ENCODE measurements at places on chromosomes 7 and 10.
A peak's percentile ranks its signal among the peaks of the same experiment; 100 is the strongest.

DNA sequence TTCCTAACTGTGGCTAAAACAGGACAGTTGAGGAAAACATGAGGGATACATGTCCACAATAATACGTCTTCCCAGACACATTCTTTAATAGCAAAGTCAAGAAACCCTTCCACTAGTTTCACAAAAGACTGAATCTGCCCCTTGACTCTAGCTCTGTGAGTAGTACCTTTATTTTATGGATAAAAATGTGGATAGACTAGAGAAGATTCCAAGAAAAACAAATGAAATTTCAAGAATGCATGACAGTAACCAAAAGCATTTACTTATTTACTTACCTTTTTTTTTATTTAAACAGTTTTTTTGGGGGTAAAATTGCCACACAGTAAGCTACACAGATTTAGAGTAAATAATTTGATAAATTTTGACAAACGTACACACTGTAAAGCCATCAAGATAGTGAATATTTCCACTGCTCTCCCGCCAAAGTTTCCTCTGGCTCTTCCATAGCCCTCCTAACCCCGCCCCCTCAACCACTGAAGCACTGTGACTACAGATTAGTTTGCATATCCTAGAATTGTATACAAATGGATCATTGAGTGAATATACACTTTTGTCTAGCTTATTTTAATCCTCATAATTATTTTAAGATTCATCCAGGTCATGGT lies 420.4 kb upstream of the ZMIZ1 start:
- DNase-seq: no peak

DNA sequence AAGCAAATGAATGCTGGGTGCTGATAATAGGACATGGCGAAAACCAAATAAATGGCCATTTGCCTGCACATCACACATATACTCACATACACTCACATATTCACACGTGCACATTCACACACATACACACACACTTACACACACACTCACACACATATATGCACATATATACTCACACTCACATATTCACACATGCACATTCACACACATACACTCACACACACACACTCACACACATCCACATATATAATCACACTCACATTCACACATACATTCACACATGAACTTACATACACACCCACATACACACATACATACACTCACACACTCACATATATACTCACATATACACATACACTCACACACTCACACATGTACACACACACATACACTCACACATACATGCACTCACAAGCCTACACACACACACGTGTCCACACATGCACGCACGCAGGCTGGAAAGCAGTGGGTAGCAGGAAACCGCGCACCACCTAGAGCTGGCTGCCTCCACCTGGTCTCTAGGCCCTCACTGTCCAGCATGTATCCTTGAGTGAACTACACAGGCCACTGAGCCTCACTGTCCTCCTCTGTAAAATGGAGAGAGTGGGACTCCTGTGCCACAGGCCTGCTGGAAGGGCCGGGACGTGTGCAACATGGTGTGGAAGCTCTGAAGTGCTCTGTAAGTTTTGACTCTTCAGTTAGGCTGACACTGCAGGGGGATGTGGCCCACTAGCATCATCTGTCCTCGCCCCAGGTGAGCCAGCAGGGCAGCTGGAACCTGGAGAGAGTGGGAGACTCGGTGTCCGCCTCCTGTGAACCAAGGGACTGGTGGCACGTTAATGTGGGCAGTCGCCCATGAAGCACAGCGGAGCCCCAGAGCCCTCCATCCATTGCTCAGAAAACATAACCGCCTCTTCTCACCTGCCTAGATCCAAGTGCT lies 14.9 kb downstream of the TMEM72 start:
- no peak for DNase-seq

DNA sequence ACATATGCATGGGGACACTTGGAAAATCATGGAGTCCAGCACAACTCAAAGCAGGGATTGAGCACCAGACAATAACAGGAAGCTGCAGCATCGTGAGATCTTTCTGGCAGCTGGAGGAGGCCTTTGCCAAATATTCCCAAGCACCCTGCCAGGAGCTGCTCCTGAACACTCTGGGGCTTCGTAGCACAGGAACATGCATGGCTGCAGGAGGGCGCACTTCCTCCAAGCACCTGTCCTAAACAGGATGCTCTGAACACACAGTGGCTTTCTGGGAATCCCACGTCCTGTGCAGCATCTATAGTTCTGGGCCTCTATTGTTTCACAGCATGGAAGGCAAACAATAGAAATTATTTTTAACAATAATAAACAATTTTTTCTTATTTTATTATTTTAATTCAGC lies 4.1 kb downstream of the ABLIM1 start:
- DNase-seq: no peak

DNA sequence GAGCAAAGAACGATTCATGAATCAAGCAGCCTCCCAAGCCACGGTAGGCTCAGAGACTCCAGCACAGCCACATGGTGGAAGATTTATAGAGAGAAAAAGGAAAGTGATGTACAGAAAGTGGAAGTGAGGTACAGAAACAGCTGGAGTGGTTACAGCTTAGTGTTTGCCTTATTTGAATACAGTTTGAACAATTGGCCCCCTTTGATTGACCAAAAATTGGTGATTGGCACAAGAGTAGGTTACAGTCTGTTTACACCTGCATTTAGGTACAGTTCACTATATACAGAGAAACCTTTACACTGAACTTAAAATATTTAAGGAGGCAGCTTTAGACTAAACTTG lies 136.4 kb upstream of the ASAH2 start:
- DNase-seq: no peak

DNA sequence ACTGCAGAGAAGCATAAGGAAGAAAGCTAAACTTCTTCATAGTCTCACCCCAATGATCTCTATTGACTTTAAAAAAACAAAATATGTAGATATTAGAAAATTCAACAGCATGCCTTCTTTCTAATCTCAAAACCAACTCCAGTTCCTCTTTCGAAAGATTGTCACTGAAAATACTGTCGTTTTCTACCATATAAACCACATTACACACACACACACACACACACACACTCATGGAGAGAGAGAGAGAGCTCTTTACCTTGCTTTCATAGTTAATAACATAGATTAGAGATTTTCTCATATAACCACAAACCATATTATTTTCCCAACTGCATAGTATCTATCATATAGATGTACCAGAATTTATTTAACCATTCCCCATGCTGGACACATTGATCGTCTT lies 296.2 kb upstream of the MGMT start:
- DNase-seq: no peak

DNA sequence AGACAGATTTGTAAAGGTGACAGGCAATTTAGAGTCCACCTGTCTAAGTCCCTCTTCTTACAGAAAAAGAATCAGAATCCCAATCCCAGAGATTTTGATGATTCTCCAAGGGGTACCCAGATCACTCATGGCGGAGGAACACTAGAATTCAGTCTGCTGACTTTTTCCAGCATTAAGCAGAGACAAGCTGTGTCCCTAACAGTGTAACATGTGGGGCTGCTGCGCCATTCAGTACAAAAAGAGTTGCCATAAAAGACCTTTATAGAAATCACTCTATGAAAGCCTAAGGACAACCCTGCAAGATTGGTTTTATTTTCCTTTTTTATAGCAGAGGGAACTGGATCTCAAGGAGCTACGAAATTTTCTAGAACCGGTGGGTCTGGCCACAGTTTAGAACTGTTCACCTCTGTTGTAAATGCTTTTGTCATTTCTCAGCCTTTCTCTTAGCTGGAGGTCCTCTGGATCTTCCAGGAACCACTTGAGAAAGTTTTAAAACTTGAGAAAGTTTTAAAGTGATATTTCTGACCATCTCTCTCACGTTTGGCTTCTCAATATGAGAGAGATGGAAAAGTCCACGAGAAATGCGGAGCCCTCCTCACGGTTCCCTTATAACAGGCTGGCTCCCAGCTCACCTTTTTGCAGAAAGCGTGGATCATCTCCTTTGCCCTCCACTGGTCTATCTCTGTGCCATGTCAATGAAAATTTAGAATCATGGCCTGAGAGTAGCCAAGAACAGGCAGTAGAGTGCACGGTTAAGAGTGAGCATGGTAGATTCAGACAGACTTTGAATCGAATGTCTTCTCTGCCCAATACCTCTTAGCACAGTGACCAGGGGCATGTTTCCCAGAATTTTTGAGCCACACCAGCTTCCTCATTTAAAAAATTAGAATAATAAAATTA lies 826 bp downstream of the GIMAP7 start:
- DNase-seq: no peak

GRCh38 chr7:133795068-133795665 lies 332.0 kb upstream of the LRGUK start:
- DNase-seq: no peak

DNA sequence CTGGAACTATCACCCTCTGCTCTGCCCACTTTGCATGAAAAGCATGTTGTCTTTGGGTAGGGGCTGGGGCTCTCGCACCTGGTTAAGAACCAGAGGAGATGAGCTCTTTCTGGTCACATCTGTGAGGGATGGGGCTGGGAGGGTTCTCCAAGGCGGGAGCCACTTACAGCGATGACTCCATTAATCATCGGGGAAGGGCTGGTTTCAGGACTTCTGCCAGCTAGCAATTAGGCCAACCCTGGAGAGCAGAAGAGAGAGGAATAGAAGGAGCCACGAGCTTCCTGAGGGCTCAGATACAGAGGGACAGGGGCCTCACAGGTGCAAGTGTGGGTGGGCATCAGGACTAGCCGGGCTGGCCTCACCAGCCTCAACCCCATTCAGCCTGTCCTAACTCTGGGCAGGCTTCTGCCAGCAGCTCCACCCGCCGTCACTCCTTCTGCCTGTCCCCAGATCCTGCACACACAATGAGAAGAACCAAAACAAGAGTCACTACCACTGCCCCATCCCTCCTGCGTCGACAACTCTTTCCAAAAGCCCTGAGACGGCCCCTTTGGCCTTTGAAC lies 8.4 kb downstream of the AQP1 start:
- peak; percentile 21 for DNase-seq

GRCh38 chr7:1639071-1639470 lies 31.0 kb upstream of the ELFN1 start:
- no peak for DNase-seq

DNA sequence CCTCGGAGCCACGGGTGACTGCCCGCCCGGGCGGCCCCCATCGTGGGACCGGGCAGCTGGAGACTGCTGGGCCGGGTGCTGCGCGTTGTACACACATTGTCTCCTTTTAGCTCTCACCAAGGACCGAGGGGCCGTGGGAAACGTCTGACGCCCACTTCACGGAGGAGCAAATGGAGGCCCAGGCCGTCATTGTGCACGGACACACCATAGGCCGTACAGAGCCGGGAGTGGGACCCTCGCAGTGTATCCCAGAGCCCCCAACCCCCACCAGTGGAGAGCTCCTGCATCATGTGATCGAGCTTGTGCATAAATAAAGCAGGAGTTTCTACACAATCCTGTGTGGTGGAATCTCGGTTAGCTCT lies 722 bp downstream of the DENND10 start:
- no peak for DNase-seq

- no peak for DNase-seq
These were observed 8.2 kb downstream of the LOXL4 start for GRCh38 chr10:98259606-98260315.

GRCh38 chr7:41238851-41239331 lies 464.0 kb downstream of the INHBA start:
- no peak for DNase-seq

GRCh38 chr10:13417459-13418126 lies 69.5 kb upstream of the SEPHS1 start:
- no peak for DNase-seq

- no peak for DNase-seq
These were observed 509.0 kb upstream of the ZMIZ1 start for GRCh38 chr10:78559661-78560340.

- no peak for DNase-seq
These were observed 127.8 kb downstream of the RAPGEF5 start for GRCh38 chr7:22229148-22229547.

DNA sequence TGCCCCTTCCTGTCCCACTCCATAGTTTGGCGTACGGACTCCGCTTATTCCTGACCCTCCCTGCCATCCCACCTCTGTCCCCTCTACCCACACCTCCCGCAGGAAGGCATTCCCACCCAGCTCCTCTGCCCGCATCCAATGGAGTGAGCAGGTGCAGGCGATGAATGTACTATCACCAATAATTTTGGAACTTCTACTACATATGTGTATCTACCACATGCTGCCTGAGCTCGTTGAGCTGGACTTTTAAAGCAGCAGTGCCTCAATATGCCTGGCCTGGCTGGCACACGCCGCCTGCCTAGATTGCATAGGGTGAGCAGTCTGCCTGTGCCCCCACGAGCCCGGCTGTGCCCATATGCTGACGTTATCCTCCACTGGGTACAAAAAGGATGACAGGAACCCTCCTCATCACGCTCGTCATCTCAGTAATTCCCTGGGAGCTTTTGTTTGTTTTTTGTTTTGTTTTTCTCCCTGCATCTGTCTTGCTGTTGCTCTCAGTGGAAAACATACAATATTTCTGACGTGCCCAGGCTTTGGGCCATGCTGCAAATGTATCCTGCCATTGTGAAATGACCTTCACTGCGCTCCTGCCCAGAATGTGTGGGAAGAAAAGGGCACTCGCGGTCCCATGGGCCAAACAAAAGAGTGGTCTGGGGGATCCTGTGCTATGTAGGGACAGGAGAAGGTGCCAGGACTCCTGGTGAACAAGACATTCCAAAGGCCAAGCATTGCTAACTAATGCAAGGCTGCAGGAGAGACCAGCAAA lies 302.8 kb downstream of the PTPRN2 start:
- DNase-seq: no peak

DNA sequence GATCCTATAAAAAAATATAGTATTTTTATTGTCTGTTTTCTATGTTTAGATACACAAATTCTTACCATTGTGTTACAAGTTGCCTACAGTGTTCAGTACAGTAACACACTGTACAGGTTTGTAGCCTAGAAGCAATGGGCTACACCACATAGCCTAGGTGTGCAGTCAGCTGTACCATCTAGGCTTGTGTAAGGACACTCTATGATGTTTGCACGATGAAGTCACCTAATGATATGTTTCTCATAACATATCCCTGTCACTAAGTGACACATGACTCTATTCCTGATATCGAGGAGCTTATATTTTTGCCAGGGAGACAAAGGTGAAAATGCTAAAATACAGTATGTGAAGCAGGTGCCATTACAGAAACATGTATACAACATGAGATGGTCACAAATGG lies 18.6 kb downstream of the ZNF25 start:
- DNase-seq: no peak

- DNase-seq: peak; percentile 45
These were observed 64.4 kb downstream of the DNAJB9 start for GRCh38 chr7:108634036-108634435.

- no peak for DNase-seq
These were observed 98.9 kb upstream of the IL6 start for GRCh38 chr7:22628112-22628511.

DNA sequence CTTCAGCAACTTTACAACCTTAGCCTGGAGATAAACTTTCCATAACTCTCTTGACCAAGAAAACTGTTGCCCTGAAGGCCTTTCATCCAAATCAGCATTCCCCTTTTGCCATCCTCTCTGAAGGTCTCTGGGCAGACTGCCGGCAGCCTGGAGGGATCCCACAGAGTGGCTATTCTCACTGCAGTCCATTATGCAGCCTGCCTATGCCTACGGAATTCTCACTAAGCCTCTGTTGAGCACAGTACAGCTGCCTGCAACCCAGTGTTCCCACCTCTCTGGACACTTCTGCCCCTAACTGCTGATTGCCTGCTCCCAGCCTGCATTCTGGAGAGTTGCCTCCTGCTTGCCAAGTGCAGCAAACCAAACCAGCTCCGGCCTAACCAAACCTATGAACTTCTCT lies 548.9 kb upstream of the STEAP1 start:
- DNase-seq: no peak

All from NCI-H1694 (cell line).